ENCODE measurements at places on chromosomes 2 and 18. TPM values are rescaled to one million over a fixed set of nuclear protein-coding genes. Genes with fewer than 3 reads are reported as not detected.

Gene LOXHD1
- 1.0 TPM for total RNA-seq

Gene DNER
- total RNA-seq = 1.1 TPM

DNA sequence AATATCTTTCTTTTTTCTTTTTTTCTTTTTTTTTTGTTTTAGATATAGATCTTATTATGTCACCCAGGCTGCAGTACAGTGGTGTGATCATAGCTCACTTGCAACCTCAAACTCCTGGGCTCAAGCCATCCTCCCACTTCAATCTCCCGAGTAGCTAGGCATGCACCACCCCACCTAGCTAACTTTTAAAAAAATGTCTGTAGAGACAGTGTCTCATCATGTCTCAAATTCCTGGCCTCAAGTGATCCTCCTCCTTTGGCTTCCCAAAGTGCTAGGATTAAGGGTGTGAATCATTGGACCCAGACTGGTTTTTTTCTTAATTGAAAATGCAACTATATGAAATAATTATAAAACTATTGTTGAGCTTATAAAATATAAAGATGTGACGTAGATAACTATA lies 9.8 kb upstream of the ZCCHC2 start:
- DNase-seq = no peak

DNA sequence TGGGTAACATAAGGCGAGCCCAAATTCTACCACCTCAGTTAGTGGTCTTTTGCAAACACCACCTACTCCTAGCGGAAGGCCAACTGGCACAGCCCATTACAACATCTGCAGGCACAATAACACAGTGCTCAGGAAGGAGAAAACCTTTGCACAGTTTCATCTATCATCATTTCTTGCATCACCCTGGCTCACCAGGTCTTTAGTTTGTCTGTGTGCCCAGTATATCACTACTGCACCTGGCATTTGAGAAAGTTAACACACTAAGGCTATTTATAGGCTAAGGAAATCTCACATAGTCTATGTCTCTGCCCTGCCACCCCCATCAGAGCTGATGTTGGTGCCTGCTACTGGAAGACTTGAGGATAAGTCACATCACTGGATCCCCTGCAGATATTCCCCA lies 484.0 kb downstream of the SATB2 start:
- no peak for DNase-seq

Gene RESP18
- total RNA-seq = not detected

Gene TSGA10
- total RNA-seq = 4.3 TPM

- peak; percentile 71 for DNase-seq
These were observed 132.9 kb upstream of the HDAC4 start for GRCh38 chr2:239533569-239534316.

Gene C2orf78
- total RNA-seq = not detected

GRCh38 chr2:72363406-72363805 lies 215.7 kb upstream of the CYP26B1 start:
- no peak for DNase-seq

DNA sequence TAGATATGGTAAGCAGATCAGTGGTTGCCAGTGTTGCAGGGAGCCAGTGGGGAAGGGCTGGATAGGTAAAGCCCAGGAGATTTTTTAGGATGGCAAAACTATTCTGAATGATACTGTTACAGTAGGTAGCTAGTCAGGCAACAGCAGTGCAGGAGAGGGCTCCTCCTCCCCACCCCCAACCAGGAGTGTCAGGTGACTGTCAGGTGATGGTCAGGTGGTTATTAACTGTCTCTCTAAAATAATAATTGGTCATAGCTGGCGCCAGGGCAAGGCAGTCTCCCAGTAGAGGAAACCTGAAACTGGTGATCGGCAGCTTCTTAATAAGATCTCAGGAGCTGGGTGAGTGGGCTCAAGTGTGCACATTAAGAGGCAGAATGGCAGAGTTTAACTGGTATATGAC lies 201.6 kb upstream of the PARD3B start:
- DNase-seq = no peak

DNA sequence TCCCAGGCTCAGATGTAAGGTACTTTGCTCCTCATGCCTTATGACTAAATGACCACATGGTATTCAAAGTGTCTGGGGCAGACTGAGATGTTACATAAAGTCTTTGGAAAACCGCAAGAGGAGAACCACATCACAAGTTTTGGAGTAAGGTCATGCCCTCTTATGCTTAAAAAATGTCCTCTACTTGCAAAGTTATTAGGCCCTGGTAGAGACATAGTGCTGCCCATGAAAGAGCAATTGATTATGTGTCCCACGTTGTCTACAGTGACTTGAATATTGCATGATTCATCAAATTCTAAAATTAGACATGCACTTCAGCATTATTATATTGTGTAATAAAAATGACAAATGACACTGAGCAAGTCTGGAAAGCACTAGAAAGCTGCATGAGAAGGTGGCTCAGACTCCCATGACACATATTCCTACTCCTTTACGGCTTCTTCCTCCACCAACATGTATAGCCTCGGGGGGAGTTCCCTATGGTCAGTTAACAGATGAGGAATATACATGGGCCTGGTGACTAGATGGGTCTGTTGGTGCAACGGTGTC lies 602.6 kb upstream of the VRK2 start:
- DNase-seq = no peak

DNA sequence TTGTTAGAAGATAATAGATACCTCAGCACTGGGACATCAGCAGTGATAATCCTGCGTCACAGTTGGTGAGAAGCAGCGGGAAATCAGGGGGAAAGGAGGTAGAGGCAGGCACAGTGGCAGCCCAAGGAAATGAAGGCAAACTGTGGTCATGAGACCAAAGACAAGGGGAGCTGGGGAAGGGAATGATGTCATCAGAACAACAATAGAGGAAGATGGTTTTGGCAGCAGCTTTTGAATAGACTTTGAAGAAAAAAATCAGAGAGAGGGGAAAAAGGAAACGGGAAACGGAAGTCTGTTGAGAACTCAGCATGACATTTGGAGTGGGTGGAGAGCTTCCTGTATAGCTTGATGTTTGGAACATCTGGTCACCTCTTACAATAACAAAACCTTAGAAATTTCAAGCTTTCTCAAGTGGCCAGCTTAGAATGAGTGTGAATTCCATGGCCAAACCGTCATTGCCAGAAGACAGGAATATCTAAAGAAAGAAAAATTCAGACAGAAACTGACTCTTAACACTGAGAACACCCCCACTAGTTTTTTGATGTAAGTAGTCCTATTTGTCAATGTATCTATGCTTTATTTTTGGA lies 18.4 kb upstream of the YES1 start:
- DNase-seq = no peak

GRCh38 chr2:218271487-218271797 lies 1.1 kb downstream of the PNKD start:
- no peak for DNase-seq

GRCh38 chr2:6820903-6821584 lies 44.7 kb downstream of the CMPK2 start:
- DNase-seq = no peak

Gene KIF5C
- 3.4 TPM for total RNA-seq

GRCh38 chr2:200784215-200784614 lies 27.5 kb upstream of the BZW1 start:
- no peak for DNase-seq

- no peak for DNase-seq
These were observed 120.4 kb upstream of the MSH6 start for GRCh38 chr2:47662552-47662951.

- no peak for DNase-seq
These were observed 200.4 kb downstream of the CTNNA2 start for GRCh38 chr2:79713131-79713785.

Gene SNORC
- total RNA-seq = 1.7 TPM

GRCh38 chr2:313991-314390 lies 26.1 kb upstream of the ALKAL2 start:
- no peak for DNase-seq

GRCh38 chr2:88885679-88886416 lies 194.4 kb downstream of the RPIA start:
- DNase-seq = no peak

GRCh38 chr18:476251-476664 lies 24.2 kb downstream of the COLEC12 start:
- DNase-seq = no peak

DNA sequence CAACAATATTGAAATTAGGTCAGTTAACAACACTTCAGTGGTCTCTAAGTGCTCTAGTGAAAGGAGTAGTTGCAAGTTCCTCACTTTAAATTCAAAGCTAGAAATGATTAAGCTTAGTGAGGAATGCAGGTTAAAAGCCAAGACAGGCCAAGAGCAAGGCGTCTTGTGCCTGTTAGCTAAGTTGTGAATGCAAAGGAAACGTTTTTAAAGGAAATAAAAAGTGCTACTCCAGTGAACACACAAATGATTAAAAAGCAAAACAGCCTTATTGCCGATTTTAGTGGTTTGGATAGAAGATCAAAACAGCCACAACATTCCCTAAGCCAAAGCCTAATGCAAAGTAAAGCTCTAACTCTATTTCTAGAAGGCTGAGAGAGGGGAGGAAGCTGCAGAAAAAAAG lies 44.7 kb downstream of the ANTXR1 start:
- no peak for DNase-seq

- DNase-seq = no peak
These were observed 36.8 kb upstream of the WIPF1 start for GRCh38 chr2:174634130-174635014.

GRCh38 chr2:229257985-229258384 lies 13.1 kb downstream of the PID1 start:
- peak; percentile 76 for DNase-seq

Gene CD8B2
- 0.10 TPM for total RNA-seq

Gene PSMA8
- total RNA-seq = not detected

DNA sequence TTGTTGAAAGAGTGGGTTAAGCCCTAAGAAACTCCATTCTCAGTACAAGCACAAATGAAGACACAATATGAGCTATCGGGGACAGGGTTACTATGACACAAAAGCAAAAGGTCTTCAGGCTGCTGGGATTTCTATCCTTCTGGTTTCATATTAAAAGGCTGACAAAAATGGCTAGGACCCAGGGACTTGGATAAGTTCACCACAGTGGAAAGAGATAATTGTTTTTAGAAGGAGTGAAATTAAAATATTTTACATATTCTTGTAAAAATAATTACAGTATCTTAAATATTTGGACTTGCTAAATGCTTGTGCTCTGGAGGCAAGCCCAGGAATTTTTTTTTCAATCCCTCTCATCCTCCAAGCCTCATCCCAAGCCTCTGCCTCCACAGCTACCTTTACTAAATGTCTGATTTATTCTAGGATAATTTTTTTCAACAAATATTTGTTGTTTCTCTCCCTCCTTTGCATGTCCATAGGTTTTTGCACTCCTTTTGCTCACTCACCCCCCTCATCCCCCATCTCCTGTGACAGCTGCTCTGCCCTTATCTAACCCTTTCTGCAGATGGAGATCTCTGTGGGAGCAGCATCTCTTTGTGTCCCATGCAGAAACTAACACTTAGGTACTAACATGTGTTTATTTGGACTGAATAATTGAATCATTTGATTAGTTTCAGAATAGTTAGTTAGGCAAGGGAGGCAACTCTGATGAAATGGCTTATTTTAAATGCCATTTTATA lies 47.8 kb upstream of the NABP1 start:
- DNase-seq = no peak

GRCh38 chr18:45248240-45248903 lies 366.9 kb upstream of the SLC14A2 start:
- peak; percentile 61 for DNase-seq

DNA sequence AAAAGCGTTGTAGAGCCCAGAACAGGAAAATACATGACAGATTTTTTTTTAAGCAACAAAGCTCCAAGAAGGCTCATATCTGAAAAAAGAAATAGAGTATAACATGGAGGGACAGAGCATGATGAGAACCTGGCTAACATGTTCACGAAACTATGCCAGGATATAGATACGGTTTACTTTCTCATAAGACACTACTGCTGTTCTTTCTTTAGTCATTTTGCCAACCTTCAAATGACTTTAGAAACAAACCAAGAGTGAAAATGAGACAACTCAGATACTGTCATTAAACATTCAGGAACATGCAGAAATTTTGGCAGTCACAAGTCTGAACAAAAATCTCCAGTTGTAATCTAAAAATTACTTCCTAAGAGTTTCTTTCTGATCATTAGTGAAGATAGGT lies 14.3 kb downstream of the LPIN2 start:
- no peak for DNase-seq

GRCh38 chr2:43225788-43226557 lies 433 bp downstream of the ZFP36L2 start:
- peak; percentile 90 for DNase-seq

- DNase-seq = no peak
These were observed 310.0 kb upstream of the UBE2E3 start for GRCh38 chr2:180670302-180671003.

Gene ITGA6
- 49.0 TPM for total RNA-seq

DNA sequence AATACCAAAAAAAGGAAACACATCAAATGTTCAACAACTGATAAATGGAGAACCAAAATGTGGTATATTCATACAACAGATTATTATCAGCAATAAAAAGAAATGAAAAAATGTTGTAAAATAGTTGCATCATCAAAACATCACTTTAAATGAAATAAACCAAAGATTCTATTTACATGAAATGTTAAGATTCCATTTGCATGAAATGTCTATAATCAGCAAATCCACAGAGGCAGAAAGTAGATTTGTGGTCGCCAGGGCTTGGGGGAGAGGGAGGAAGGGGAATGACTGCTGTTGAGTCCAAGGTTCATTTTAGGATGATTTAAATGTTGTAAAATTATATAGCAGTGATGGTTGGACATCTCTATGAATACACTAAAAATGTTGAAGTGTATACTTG lies 181.9 kb downstream of the RTP5 start:
- DNase-seq = no peak

GRCh38 chr2:8391584-8391983 lies 290.3 kb upstream of the ID2 start:
- DNase-seq = no peak

Gene WDPCP
- 20.5 TPM for total RNA-seq

Gene SPP2
- not detected for total RNA-seq

DNA sequence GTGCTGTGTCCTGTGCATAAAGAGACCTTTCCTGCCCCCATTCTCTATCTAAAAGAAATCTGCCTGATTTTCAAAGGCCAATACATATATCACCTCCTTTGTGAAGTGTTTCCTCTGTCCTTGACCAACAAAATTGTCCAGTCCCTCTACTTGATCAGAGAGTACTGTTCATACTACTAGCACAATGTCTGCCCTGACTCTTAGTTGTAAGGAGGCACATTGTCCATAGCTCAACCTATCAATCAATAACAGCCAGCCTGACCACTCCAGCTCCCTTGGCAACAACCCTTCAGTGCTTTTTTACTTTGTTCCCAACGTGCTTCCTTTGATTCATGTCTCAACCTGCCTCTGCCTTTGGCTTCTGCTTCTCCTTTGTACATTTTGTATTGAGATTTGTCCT lies 398.9 kb downstream of the TRIB2 start:
- DNase-seq = no peak

- no peak for DNase-seq
These were observed 75.4 kb downstream of the CERKL start for GRCh38 chr2:181581534-181581933.

GRCh38 chr2:239153806-239154591 lies 246.8 kb downstream of the HDAC4 start:
- peak; percentile 57 for DNase-seq

DNA sequence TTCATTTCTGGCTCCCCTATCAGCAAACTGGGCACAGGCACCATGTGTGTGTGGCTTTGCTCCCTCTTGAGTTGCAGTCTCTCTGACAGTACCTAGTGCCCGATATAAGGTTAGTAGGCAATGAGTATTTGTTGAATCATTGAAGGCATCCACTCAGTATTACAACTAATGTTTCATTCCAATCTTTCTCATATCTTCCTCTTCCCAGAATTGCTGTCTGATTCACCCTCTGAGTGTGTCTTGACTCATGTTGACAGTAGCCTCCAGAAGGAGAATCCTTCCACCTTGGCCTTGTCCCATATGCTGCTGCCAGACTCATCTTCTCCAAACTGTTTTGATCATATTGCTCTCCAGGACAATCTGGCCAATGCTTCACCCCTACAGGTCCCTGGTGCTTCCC lies 202.5 kb downstream of the LRRTM1 start:
- no peak for DNase-seq

- no peak for DNase-seq
These were observed 435.7 kb downstream of the TXNL1 start for GRCh38 chr18:56202678-56203077.

Measured in aorta (tissue), 5 donors.